ENCODE measurements at places on chromosomes 1 and 21.

DNA sequence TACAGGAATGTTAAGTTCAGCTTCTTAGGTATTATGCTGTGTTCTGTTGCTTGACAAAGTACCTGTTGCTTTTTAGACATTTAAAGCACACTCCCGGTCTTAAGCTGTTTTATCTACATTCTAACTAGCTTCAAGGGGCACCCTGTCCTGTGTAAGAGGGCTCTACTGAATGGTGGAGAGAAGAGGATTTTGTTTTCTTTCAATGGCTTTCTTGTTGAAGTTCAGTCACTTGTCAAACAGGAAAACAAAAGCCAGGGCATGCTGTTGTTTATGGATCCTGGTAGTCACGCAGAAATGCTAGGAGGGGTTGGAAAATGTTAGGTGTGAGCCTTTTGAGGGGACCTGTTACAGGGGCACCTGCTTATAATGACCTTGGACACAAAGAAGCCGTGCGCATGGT lies 30.7 kb downstream of the PGM1 start:
- no peak for DNase-seq

DNA sequence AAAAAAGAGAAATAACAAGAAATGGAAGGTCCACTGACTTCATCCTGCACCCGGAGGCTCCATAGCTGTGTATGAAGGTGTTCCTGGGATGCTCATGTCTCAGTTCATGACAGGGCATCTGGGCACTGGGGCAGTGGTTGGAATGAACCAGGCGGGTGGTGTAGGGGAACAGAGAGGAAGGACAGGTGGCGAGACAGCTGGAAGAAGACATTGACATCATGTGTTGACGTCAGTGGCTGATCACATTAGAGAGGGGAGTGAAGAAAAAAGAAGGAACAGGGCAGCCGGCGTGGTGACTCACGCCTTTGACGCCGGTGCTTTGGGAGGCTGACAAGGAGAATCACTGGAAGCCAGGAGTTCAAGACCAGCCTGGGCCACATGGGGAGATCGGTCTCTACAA lies 50.1 kb downstream of the HUNK start:
- no peak for DNase-seq

GRCh38 chr1:64935551-64936155 lies 30.7 kb downstream of the JAK1 start:
- DNase-seq: no peak

DNA sequence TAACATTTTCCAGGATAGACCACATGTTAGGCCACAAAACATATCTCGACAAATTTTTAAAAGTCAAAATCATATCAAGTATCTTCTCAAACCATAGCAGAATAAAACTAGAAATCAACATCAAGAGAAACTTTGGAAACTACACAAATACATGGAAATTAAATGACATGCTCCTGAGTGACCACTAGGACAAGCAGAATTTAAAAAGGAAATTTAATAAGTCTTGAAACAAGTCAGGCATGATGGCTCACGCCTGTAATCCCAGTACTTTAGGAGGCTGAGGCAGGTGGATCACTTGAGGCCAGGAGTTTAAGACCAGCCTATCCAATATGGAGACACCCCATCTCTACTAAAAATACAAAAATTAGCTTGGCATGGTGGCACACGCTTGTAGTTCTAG lies 26.4 kb upstream of the UTS2 start:
- no peak for DNase-seq

DNA sequence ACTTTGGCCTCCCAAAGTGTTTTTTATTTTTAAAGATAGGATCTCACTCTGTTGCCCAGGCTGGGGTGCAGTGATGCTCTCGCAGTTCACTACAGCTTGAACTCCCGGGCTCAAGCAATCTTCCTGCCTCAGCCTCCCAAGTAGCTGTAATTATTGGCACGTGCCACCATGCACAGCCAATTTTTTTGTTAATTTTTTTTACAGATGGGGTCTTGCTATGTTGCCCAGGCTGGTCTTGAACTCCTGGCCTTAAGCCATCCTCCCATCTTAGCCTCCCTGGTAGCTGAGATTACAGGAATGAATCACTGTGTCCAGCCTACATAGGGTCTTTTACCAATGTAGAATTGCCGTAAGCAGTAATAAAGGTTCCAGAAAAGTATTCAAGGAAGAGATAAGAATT lies 49.1 kb upstream of the HP1BP3 start:
- no peak for DNase-seq

DNA sequence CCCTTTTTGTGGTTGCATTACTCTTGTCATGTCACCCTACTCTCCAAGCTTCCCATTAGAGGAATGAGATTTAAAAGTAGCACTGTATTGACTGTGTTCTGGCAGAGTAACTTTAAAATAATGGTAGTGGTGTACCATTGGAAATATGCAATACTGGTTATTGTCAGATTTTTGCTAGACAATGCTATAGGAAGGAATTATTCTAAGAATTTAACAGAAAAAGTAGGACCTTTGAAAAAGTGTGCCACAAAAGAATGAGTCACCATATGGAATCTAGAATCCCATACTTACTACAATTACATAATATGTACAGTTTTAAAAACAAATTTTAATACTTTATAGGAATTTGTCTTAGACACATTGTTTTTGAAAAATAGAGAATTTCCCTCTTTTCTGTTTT lies 13.8 kb downstream of the MIER1 start:
- DNase-seq: no peak

DNA sequence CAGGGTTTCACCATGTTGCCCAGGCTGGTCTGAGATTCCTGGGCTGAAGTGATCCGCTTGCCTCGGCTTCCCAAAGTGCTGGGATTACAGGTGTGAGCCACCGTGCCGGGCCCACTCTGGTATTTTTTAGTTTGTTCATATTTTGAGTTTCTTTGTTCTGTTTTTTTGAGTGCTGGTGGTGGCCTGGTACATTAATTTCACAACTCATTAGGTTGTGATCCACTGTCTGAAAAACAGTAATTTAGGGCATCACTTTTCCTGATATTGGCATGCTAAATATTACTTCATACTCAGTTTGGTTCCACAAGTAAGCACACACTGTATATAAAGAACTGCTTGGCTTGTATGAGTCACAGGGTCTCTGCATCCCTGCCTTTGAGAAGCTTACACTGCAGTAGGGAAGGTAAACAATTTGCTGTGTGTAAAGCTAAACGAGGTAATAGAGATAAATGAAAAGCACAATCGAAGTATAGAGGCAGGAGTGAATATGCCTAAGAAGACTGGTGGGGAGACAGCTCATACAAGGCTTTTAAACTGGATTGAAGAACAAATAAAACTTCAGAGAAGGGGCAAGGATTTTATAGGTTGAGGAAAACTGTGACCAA lies 7.7 kb downstream of the SNX27 start:
- DNase-seq: no peak

DNA sequence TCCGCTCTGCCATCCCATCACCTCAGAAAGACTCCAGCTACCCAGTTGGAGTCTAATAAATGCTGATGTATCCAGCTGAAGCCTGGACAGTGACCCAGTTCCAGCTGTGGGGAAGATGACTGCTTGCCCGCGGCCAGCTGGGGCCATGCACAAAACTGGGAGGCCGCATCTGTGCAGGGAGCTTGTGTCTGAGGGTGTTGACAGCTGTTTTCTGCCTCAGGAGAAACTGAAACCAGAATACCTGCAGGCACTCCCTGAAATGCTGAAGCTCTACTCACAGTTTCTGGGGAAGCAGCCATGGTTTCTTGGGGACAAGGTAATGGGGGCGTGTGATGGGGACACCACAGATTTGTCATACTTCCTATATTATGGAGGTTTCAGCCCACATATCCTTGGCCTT lies 3.2 kb downstream of the GSTM2 start:
- DNase-seq: no peak

DNA sequence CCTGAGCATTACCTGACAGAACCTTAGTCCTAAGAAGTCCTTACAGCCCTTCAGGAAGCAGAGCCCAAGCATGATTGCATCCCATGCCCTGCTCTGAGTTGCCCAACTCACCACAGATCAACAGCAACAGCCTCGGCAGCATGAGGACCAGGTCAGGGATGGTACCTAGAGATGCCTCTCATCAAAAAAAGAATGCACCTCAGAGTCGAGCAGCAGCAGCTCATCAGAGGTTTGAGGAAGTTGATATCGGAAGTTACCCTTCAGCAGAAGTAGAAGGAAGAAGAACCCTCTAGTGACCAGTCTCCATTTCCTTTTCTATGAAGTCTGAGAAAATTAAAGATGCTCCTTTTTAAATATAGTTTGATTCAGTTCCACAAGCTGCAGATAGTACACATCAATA lies at the start of gene FCRL1:
FCRL1 (minus strand) TSS at position 225 of the 400 bp plus-strand sequence; CDS start at position 142, 83 bp downstream.
- no peak for DNase-seq

DNA sequence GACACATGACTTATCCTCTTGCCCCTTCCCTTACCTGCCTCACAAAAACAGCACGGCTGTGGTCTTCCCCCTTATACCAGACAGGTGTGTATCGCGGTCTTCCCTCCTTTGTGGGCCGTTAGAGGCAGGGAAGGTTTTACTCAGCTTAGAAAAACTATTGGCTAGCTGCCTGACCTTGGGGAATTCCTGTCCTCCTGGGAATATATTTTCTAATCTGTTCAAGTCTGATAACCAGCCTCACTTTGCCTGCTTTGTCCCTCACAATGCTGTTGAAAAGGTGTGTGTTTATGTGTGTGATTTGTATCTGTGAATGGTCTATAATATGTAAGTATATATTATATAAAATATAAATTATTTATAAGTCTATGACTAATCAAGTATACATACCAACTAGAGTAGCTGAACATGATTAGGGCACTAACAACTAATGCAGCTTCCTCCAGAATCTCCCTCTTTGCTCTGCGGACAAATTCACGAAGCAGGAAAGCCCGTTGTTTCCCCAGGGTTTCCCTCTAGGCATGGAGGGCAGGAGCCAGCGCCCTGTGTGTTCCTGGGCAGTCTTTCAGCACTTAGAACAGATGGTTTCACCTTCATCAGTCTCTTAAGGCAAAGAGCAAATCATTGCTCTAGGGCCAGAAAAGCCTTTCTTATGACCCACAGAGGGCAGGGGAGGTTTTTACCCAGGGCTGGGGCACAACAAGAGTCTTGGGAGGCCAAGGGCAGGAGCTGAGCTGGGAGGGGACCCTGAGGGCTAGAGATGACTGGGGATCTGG lies 25.6 kb downstream of the SLC26A9 start:
- no peak for DNase-seq

DNA sequence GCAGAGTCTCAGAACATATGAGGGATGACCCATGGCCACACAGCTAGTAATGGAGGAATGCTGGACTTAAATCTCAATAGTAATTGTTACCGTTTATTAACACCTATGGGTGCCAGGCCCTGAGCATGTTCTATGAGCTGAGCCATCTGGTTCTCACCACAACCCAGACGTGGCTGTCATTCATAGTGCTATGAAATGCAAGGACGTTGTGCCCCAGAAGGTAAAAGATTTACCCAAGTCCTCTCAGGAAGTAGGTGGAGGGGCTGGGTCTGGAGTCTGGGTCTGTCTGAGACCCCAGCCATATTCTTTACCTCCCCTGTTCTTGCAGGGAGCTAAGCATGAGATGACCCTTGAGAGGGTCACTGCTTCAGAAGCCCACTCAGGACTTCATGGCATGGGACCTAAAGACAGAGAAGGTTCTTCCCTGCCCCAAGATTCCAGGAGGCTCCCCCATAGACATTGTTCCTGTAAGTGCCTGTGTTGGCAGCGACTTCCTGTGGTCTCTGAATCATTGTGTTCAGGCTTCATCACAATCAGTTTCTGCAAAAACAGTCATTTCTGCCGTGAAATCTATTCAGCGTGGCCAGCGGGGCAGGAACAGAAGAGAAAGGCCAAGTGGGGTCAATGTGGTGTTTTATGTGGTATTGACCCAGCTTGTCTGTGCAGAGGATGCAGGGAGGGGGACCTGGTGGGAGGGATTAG lies 475.4 kb downstream of the PTPRU start:
- DNase-seq: no peak

- no peak for DNase-seq
These were observed 427.4 kb downstream of the TTLL7 start for GRCh38 chr1:83571536-83571935.

GRCh38 chr1:167656657-167657056 lies 26.6 kb downstream of the RCSD1 start:
- no peak for DNase-seq

- no peak for DNase-seq
These were observed 101.0 kb downstream of the AJAP1 start for GRCh38 chr1:4755301-4755845.

DNA sequence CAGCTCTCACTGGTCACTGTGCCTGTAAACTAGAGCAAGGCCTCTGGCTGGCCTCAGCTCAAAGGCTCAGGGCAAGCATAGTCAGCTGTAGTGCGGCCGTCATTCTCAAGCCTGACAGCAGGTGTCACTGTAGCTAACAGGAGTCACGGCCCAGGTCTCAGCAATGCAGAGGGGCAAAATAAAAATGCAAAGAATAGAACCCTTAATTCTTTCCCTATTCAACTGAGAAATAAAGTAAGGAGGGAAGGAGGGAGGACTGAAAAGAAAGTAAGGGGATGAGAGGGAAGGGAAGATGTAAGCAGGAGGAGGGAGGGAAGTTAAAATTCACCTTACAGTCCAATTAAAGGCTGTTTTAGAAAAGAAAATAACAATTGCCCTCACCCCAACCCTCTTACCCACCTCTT lies 106.1 kb downstream of the KIAA0319L start:
- DNase-seq: peak; percentile 91

- no peak for DNase-seq
These were observed 570 bp upstream of the PEX10 start for GRCh38 chr1:2412773-2413494.

GRCh38 chr1:228015276-228016180 lies 8.7 kb downstream of the WNT3A start:
- DNase-seq: no peak

GRCh38 chr1:245207801-245208200 lies 53.0 kb downstream of the KIF26B start:
- no peak for DNase-seq

DNA sequence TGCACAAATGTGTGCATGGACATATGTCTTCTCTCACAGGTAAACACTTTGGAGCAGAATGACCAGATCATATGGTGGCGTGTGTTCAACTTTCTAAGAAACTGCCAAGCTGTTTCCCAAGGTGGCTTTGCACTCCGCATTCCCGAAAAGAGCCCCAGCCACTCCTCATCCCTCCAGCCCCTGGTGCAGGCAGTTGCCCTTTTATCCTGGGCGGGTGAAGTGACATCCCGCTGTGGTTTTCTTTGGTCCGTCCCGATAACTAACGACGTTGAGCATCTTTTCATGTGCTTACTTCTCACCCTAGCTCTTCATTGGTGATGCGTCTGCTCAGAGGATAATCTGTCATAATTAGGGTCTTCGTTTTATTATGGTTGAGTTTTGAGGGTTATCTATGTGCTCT lies 612.5 kb downstream of the MATN1 start:
- no peak for DNase-seq

DNA sequence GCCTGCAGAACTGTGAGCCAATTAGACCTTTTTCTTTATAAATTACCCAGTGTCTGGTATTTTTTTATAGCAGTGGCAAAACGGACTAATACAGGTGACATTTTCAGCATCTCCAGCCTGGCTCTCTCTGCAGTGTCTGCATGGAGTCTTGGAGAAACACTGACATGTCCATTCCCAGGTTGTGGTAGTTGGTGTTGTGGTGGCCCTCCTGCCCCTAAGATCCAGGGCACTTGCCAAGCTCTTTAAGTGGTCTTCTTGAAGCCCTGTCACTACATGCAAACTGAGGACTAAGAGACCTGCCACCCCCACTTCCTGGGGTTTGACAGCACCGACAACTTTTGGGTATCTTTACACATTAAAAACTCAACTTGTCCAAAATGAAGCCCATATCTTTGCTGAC lies 419.4 kb downstream of the NPHP4 start:
- DNase-seq: no peak

- no peak for DNase-seq
These were observed 3.0 kb downstream of the USP1 start for GRCh38 chr1:62439652-62440371.

Measured in NCI-H510A treated with DMSO at 0.1 percent for 48 hours (cell line).